ENCODE measurements at places on chromosomes 3 and 15.

GRCh38 chr3:195178124-195178910 lies 92.6 kb downstream of the XXYLT1 start:
- no peak for DNase-seq

GRCh38 chr3:111531446-111531845 lies 10.6 kb upstream of the CD96 start:
- DNase-seq, result no peak

DNA sequence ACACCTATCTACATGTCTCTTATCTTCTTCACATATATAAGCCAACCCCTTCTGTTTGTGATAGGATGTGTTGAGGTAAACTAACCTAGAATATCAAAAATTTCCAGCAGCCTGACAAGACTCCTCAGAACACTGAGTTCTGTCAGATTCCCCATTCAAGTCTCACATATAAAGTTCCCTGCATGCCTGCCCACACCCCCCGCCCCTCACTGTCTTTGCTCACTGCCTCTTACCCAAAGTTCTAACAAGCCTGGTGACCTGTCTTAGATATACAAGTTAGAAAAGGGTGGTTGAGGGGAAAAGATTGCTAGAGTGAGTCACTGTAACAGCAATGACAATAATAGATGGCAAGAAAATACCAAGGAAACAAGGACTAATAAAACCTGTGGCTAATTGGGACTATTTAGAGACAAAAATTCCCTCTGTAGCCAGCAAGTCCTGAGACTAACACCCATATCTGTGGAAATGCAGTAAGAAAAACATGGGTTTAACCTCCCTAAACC lies 40.1 kb downstream of the FBXO22 start:
- DNase-seq, result no peak

DNA sequence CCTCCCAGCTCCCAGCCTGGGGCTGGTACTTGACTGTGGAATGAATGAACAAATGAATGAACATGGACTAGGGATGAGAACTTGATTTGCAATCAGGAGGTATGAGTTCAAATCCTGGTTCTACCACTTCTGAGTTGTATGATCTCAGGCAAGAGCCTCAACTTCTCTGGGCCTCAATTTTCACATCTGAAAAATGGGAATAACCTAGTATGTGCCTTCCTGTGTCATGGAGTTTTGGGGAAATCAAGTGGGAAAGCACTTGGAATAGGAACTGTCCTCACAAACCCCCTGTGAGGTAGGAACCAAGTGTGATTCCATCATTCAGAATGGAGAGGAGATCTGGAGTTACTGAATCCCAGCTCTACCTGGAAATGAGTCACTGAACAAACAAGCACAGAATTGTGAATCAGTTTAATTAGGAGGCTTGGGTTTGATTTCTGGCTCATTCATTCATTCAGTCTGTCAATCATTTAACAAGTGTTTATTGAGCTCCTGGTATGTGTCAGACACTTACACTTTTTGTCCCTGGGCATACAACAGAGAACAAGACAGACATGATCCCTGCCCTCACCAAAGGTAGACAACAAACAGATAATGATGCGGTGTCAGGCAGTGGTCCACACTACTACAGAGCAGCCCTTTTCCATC lies 29.7 kb downstream of the DNASE1L3 start:
- no peak for DNase-seq

DNA sequence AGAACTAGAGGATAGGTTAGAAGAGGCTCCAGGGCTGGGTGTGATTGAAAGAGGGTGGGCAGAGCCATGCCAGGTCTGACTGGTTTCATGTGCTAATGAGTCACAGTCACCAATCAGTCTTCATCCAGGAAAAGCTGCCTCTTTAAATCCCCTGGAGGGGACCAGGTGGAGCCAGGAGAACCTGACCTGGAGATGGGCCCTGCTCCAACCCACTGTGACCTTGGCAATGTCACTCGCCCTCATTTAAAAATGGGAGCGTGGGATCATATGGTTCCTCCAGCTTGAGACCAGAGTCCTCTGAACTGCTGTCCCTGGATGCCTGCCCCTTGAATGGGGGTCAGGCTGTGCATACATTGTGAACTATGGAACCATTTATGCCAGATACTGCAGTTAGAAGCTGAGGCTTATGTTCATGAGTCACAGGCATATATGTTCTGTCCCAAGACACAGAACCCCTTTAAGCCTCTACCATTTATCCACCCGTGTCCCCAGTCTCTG lies 23.0 kb downstream of the HES1 start:
- no peak for DNase-seq
